ENCODE measurements at places on chromosomes 3 and 15.

- DNase-seq, result peak; percentile 39
Measured at GRCh38 chr15:55846116-55846707, 103.3 kb upstream of the PRTG start.

DNA sequence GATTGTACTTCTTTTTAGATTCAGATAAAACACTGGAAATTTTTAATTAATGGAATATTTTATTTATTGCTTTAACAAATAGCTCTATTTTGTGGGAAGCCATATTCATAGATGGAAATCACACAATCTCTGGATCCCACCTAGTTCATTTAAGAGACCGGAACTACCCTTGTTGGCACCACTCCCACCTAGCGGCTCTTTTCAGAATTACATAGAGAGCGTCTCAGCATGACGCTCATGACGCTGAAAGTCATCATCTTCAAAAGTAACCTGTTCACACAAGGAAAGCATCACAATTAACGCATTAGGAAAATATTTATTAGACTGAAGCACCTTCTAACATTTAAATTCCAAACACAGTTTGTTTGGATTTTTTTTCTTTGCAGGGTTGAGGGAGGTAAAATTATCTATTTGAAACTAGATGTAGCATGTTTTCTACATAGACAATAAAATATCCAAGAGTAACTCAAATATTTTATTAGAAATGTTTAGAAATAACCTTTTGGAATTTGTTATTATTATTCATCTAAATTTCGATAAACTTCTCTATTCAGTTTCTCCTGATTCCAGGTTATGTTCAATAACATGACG is 214.9 kb upstream of the ARRDC4 start:
- DNase-seq, result no peak

- DNase-seq, result no peak
Measured at GRCh38 chr3:99817047-99817436, 620 bp upstream of the CMSS1 start.

GRCh38 chr15:29920515-29920914 is 98.2 kb upstream of the TJP1 start:
- DNase-seq, result no peak

GRCh38 chr3:41350441-41350840 is 151.1 kb downstream of the CTNNB1 start:
- no peak for DNase-seq

DNA sequence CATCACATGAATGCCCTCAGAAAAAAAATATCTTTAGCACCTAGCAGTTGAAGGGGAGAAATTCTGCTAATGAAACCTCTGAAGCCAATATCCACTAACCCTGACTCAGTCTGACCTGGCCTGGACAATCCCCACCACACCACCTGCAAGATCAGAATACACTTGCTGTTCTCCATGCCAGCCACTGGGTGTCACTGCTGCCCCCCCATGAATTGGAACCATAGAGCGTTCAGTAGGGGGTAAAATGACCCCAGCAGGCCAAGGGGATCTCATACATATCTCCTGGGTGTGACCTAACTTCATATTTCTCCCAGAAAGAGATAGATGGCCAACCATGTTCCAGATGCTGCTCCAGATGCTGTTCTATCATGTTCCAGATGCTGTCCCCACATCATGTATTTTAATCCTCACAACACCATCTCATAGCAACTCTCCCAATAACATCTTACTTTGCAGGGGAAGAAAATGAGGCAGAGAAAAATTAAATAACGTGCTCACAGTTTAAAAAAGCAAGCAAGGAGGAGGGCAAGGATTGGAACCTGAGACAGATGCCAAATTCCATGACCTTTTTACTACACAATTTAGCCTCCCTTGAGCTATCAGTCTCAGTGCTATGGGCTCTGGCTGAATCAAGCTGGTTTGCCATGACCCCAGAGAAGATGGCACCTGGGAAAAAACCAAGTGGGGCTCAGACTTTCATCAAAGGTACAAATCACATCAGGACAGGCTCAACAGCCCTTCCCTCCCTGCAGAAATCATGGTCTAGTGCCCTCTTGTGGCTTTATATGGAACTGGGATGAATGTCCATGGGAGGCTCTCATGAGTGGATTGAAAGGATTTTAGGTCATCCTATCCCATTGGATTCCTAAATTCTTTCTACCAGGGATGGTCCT is 12.4 kb downstream of the NTRK3 start:
- peak; percentile 19 for DNase-seq

DNA sequence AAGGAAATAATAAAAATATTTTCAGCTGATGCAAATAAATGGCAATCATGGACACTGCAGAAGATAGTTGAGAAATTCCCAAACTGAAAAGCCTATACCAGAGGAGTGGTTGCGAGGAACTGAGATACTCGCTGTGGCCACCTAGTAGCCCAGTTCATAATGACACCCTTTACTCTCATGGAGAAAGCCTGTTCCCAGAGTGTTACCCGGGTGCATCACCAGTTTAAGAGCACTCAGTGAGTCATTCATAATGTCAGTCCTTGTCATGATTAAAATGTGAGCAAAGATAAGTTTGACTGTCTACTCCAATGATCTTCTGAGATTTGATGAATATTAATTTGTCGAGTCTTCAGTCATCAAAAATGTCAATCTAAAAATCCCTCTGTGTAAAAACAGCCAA is 138.4 kb upstream of the LRRC3B start:
- DNase-seq, result no peak

- DNase-seq, result no peak
Measured at GRCh38 chr3:25895443-25895842, 105.6 kb downstream of the OXSM start.

DNA sequence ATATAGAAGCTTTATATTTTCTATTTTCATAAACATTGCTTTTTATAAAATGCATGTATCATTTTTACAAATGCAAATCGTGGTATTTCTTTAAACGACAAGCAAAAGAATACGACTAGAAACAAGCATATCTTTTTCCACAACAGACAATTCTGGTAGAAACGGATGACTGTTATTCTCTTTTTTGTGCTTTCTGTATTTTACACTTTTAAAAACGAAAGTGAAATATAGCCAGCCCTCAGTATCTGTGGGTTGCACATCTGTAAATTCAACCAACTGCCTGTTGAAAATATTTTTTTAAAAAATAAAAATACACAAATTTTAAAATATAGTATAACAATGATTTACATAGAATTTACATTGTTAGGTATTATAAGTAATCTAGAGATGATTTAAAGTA is 61.3 kb downstream of the PRTG start:
- no peak for DNase-seq

- no peak for DNase-seq
Measured at GRCh38 chr15:47289656-47290055, 427.6 kb upstream of the SEMA6D start.

- DNase-seq, result no peak
Measured at GRCh38 chr3:9779075-9779593, 9.4 kb upstream of the CAMK1 start.

GRCh38 chr3:175161291-175161690 is 302.2 kb downstream of the NAALADL2 start:
- no peak for DNase-seq

DNA sequence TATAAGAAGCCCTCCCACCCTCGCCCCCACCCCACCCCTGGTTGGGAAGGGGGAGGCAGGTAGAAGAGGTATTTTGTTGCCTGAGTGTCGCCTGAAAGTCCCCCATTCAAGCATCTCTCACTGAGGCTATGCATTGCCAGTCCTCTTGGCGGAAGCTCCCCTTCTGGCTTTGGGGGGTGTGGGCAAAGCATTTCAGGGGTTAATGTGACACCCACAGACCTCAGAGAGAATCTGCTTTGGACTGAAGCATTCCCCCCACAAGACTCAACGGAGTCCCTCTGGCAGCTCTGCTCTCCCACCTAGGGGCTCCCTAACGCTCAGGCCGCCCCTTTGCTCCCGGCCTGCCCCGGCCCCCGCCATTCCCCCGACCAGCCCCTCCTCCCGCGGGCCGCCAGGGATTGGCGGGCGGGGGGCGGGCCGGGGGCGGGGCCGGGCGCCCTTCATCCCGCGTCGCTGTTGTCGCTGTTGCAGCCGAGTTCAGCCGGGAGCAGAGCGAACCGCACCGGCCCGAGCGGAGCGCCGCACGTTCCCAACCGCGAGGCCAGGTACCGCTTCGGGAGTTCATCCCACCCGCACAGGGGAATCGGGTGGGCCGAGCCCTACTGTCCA is at the start of gene SLC38A3:
SLC38A3 (plus strand) TSS at position 468 of the 609 bp plus-strand sequence. CDS start 8,929 bp downstream, outside the sequence.
- DNase-seq, result no peak

DNA sequence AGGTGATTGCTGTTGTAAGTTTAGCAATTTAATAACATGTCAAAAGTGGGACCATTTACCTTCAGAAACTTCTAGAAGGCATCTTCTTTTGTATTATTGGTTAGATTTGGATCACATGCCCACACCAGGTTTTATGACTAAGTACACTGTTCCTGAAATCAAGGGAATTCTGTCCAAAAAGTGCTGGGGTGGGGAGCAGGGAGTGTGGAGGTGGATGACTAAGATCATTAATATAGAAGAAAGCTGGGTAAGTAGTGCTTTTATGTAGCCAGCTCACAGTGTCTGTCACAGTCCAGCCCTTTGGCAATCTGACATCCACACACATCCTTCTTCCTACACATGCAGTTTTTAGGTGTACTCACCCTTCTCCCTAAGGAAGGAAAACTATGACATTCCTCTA is 120.0 kb downstream of the TMCO5A start:
- no peak for DNase-seq

GRCh38 chr15:38530113-38530512 is 34.5 kb downstream of the RASGRP1 start:
- no peak for DNase-seq

DNA sequence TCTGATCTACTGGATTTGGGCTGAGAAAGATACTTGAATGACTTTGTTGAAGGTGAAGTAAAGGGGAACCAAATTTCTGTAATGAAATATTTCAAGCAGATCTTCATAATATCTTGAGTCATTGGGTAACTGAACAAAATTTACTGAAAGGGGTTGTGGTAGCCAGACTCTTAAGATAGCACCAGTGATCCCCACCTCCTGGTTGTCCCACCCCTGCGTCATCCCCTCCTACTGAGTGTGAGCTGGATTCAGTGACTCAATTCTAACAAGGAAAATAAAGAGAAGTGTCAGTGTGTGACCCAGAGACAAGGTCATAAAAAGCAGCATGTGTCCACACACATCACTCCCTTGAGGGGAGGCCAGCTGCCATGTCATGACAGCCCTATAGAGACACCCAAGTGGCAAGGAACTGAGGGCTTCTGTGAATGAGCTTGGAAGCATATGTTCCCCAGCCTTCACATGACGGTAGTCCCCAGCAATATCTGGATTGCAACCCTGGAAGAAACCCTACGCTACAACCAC is 107.1 kb downstream of the MECOM start:
- DNase-seq, result no peak

GRCh38 chr15:101170568-101171350 is 81.1 kb downstream of the CHSY1 start:
- no peak for DNase-seq

GRCh38 chr3:161540594-161540993 is 44.0 kb downstream of the OTOL1 start:
- DNase-seq, result no peak
